Memory B cell (primary cell): ENCODE measurements at places on chromosomes 3 and 15.

DNA sequence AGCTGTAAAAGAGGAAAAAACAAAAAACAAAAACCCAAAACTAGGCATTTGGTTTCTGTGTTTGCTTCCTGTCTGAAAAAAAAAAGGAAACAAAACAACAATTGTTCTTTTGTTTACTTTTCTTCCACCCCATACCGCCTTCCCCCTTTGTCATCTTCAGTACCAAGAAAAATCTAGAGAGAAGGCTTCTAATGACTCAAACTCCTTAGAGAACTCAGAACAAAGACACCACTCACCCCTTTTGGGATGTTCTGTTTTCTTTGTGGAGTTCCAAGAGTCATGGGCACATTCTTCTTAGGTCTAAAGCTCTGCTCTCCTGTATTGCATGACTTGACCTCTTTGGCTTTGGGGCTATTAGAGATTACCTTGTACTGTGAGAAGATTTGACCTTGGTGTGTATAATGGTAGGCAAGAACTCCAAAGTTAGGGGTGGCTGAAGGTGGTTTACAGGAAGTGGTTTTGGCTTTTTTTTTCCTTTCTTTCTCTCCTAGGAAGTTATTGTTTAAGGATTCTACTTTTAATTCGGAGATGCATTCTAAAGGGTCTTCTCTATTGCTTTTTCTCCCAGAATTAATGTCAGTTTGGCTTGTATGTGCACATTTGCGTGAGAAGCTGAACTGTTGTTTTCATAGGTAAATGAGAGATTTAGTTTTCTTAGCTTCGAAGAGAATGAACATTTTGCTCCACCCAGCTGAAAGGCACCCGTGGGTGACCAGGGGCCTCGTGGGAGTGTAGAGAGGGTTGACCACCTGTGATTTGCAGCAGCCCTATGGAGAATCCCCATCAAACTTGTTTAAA is 39.5 kb upstream of the ZBTB20 start:
- no peak for DNase-seq

- DNase-seq = no peak
Observed at GRCh38 chr3:146838221-146838620, 233.1 kb upstream of the PLSCR5 start.

- no peak for DNase-seq
Observed at GRCh38 chr3:21745966-21746365, 5.0 kb downstream of the ZNF385D start.

- DNase-seq = no peak
Observed at GRCh38 chr3:171457607-171458061, 2.6 kb downstream of the TNIK start.

- DNase-seq = peak; percentile 32
Observed at GRCh38 chr3:59374818-59375211, 325.0 kb upstream of the CFAP20DC start.

DNA sequence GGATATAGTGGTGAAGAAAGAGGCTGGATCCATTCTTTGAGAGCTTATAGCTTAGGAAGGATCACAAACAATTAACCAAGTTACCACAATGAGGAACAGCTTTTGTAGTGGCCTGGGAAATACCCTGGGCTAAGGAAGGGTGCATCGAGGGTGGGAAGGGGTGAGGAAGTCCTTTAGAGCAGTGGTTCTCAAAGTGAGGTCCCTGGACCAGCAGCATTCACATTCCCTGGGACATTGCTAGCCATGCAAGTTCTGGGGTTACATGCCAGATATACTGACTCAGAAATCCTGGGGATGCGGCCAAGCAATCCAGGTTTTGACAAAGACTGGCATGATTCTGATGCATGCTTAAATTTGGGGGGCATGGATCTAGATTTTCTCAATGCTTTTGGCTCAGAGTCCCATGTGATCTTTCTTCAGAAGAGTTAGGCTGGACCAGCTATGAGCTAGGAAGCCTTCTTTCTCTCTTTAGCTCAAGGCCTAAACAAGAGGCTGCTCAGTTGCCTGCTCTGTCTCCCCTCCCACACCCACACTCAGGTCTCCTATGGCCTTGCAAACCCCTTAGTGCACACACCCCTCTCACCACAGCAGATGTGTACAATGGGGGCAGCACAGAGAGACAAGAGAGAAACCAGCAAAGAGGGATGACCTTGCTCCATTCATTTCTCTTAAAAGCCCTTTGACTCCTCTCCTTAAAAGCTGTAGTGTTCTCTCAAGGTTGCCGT is 1.8 kb upstream of the CCR1 start:
- no peak for DNase-seq

GRCh38 chr15:70493376-70493775 is 270.0 kb downstream of the UACA start:
- DNase-seq = no peak

GRCh38 chr15:39317225-39317624 is 263.7 kb upstream of the THBS1 start:
- DNase-seq = no peak

- peak; percentile 78 for DNase-seq
Observed at GRCh38 chr3:112128843-112129727, 4.0 kb downstream of the GCSAM start.

DNA sequence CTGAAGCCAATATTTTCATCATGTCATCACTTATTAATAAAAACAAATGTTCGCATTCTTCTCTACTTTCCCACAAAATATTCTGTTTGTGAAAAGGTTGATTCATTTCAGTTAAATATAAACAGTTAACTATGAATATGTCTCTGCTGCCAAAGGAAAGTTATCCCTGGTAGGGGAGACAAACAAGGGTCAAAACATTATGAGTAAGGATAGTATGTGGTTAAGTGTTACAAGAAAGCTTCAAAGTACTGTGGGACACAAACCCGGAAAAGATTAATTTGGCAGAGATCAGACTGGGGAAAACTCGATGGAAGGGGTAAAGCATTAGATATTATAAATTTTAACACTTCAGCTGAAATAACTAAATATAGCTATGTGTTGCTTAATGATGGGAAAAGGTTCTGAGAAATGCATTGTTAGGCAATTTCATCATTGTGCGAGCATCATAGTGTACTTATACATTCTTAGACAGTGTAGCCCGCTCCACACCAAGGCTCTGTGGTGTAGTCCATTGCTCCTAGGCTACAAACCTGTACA is 436.5 kb upstream of the TBL1XR1 start:
- DNase-seq = no peak

DNA sequence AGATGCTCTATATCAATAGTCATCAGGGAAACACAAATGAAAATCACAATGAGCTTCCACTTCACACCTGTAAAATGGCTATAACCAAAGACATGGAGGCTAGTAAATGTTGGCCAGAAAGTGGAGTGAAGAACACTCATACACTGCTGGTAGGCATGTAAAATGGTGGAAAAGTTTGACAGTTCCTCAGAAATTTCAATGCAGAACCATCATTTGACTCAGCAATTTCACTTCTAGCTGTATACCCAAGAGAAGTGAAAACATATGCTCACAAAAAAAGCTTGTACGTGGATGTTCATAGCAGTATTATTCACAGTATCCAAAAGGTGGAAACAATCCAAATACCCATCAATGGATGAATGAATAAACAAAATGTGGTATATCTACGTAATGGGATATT is 19.2 kb upstream of the TOP2B start:
- no peak for DNase-seq

- DNase-seq = no peak
Observed at GRCh38 chr3:10404876-10405275, 84.0 kb upstream of the SEC13 start.

- DNase-seq = no peak
Observed at GRCh38 chr3:46959161-46959511, 17.4 kb downstream of the CCDC12 start.

- no peak for DNase-seq
Observed at GRCh38 chr15:47339800-47340570, 377.3 kb upstream of the SEMA6D start.

DNA sequence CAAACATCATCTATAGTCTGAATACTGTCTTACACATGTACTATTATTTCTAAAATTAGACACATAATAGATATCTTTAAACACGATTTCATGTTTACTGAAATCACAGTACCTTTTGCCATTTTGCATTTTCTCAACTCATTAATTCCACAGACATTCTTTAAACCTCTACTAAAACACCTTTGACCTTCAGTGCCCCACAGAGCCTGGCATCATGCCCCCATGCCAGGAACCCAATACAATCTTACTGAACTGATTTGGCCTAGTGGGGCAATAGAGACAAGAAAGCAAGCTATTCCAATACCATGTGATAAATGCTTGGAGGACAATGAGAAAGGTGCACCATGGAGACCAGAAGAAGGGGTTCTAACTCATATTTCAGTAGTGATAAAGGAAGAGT is 19.3 kb upstream of the GUCA1C start:
- no peak for DNase-seq

GRCh38 chr3:111585217-111585616 is 9.9 kb downstream of the ZBED2 start:
- no peak for DNase-seq

- no peak for DNase-seq
Observed at GRCh38 chr3:18188491-18188890, 236.6 kb downstream of the SATB1 start.

DNA sequence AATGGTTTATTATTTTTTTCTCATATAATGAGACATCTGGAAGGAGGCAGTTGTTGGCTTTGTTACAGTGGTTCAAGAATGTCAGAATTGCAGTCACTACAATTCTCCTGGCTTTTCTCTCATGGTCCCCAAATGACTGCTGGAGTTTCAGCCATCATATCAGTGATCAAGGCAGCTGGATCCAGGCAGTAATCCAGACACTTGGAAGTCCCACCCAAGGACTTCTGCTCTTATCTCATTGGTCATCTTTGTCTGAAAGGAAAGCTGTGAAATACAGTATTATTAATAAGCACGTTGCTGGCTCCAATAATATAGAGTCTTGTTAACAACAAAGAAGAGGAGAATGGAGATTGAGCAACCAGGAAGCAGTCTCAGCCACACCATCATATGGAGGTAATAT is 22.9 kb upstream of the MED12L start:
- DNase-seq = no peak

DNA sequence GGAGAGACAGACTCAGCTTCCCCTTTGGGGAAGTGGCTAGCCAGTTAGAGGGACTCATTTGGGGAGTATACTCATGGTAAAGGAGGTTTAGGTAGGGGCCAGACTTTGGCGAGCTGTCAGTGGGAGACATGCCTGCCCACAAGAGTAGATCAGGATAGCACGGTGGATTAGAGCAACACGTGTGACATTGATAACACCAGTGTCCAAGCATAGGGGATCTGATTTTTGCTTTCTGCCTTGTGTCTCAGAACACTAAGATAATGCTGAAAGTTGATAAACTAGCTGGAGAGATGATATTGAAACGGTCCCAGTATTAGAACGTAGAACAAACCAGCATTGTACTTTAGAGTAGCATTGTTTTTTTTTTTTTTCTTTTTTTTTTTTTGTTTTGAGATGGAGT is 25.9 kb downstream of the MAP6D1 start:
- DNase-seq = no peak

- no peak for DNase-seq
Observed at GRCh38 chr3:83065851-83066460, 1304.5 kb upstream of the GBE1 start.

GRCh38 chr3:107699682-107700081 is 176.9 kb downstream of the BBX start:
- DNase-seq = no peak

DNA sequence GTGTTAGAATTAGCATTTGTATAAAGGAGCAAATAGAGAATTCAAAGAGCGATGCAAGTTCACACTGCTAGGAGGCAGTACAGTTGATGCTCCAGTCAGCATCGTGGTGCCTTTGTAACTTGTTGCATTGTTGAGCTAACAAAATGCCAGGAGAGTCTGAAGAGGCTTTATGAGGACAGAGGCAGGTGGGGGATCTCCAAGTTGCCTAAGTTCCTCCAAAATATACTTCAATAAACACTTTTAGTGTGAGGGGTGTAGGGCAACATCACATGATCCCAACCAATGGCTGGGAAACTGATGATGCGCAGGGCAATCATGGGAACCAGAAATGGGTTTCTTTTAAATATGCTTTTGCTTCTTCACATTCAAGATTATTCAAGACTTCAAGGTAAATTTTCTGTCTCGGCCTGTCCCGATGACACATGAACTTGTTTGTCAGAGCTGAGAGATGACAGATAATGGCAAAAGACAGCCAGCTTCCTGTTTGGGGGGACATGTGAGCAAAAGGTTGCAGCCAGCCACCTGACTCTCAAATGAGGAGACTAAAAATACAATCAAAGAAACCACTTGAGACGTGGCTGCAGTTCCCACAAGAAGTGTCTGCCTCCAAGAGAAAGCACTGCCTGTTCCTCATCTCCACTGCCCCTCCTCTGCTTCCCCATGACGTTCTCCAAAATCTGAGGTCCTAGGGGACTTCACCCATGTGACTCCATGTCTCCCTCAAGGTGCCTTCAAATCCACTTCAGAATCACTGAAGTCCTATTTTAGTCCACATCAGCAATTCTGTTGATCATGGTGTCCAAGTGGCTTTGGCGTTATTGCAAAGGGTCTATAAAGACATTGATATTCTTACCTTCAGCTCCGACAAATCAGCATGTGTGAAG is 39.3 kb downstream of the KLHL6 start:
- DNase-seq = peak; percentile 46

GRCh38 chr15:25694823-25695312 is 168.3 kb downstream of the ATP10A start:
- no peak for DNase-seq

- no peak for DNase-seq
Observed at GRCh38 chr15:81023483-81024264, 23.0 kb downstream of the TLNRD1 start.

GRCh38 chr3:112814266-112814665 is 32.4 kb downstream of the CD200R1L start:
- DNase-seq = no peak

DNA sequence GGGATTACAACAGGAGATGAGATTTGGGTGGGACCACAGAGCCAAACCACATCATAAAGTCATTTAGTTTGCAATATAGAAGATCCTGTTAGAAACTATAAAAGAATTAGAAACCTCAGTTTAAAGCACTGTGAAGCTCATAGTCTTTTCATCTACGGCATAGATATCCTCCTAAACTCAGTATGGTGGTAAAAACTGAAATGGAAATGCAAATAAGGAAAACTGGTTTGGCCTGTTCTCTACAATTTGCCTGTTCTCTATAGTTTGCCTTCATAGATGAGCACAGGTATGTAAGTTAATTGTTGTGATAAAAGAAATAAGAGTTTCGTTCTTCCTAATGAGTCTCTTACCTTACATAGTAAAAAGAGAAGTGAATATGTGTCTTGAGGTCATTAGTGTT is 331.6 kb upstream of the ARL6 start:
- no peak for DNase-seq

DNA sequence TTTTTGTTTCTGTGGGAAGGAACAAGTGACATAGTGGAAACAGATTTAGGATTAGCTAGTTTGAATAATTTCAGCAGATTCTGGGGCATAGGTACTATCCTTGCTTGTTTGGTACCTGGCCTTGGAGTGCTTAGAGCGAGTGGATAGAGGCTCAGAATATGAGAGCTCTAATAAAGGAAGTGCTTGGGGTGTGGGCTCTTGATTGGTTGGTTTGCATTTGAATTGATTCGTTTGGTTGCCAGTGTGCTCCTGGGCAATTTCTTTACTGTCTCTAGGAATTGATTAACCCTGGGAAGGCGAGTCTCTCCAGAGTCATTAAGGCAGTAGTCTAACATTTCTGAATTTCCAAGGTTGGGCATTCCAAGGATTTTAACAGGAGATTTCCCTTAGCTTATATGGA is 98.0 kb downstream of the DTWD1 start:
- no peak for DNase-seq
